ENCODE measurements at places on chromosomes 11 and 22.

DNA sequence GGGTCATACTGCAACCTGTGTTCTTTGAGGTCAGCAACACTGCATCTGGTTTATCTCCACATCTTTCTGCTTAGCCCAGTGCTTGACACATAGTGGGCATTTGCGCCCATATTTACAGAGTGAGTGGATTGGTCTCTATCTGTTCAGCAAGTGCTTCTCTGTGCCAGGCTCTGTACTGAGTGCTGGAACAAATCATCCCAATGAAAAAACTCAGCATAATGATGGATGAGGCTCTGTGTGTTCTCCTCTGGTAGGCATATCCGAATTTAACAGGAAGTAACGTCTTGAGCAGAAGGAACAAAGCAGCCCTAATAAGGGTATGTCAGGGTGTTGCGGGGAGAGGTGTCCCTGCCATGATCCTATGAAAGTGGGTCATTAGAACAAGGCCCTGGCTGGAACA, 46.0 kb downstream of the MCM5 start:
- no peak for DNase-seq

- no peak for DNase-seq
These were observed 31.7 kb upstream of the MOB2 start for GRCh38 chr11:1518301-1518700.

GRCh38 chr22:44721213-44721612, 19.2 kb downstream of the PRR5 start:
- DNase-seq: no peak

DNA sequence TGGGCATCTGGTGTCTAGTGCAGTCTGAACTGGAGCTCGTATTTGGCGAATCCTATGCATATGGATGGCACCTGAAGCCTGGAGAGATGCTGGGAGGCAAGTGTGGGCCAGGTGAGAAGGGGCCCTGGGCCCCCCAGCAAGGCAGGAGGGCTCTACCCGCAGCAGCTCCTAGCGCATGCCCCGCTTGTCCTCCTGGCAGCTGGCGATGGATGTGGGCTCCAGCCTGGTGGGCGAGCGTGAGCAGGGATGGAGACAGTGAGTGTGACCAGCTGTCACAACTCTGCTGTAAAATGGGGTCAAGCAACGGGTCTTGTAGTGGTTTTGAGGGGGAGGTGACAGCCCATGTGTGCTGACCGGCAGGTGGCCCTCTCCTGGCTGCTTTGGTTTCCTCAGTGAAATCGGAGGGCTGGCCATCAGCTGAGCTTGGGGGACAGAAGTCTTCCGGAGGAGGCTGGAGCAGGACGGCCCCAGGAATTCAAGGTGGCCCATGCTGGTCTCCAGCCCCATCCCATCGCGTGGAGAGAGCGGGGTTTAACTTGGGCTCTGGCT, 12.0 kb downstream of the FRMD8 start:
- no peak for DNase-seq

GRCh38 chr11:76670485-76671236, at the start of gene LRRC32:
TSS of gene LRRC32 (minus strand) at chr11:76670747. CDS start at chr11:76665954, 4,793 bp downstream.
- DNase-seq: peak; percentile 26

- DNase-seq: peak; percentile 69
These were observed 70.6 kb upstream of the EP300 start for GRCh38 chr22:41021613-41022454.

DNA sequence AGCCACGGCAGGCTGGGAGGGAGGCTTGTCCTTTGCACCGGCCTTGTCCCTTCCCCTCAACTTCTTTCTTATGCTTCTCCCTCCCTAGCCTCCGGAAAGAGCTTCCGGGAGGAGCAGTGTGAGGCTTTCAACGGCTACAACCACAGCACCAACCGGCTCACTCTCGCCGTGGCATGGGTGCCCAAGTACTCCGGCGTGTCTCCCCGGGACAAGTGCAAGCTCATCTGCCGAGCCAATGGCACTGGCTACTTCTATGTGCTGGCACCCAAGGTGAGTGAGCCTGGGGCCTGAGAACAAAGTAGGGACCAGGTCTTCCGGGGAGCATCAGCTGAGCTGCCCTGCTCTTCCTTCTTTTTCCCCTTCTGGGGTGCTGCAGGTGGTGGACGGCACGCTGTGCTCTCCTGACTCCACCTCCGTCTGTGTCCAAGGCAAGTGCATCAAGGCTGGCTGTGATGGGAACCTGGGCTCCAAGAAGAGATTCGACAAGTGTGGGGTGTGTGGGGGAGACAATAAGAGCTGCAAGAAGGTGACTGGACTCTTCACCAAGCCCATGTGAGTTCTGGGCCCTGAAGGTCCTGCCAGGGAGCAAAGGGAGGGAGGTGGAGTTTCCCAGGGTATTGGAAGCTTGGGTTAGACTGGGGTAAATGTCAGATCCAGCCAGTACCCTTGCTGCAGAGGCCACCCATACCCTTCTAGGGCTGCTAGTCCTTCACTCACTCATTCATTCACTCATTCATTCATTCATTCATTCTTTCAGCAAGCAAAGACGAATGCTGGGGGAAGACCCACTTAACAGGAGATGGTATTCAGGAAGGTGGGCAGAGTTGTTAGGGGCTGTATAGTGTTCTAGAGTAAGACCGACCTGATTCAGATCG, 22.6 kb downstream of the ADAMTS15 start:
- no peak for DNase-seq

- peak; percentile 62 for DNase-seq
These were observed 48.5 kb upstream of the PRDM11 start for GRCh38 chr11:45097721-45098493.

GRCh38 chr22:31106001-31106571, 1.3 kb downstream of the SELENOM start:
- DNase-seq: peak; percentile 33

- no peak for DNase-seq
These were observed 4.3 kb upstream of the TBC1D22A start for GRCh38 chr22:46758121-46758520.

DNA sequence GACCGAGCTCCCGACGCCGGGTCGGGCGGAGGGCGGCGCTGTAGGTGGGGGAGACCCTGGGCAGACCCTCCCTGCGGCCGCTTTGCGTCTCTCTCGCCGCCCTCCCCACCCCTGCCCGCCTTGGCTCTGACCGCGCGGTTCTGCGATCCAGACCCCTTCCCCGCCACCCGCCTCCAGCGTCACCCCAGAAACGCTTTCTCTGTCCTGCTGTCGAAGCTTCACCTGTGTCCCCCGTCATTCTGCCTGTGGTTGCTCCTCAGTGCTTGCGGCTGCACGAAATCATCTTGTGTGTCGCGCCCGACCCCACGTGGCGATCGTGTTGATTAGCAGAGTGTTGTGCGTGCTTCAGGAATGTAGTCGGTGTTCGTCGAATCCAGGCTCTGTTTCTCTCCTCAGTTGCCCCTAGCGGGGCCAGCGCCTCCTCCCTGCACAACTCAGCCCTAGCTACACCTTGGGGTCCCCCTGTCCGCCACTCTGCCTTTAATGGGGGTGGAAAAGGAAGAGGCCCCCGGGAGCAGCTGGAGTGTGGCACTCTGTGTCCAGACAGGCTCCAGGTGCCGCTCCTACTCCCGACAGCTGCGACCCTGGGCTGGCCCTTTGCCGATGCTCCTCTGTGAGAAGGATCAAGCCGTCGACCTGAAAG, 851 bp downstream of the PTDSS2 start:
- peak; percentile 61 for DNase-seq

- peak; percentile 97 for DNase-seq
These were observed 35.0 kb upstream of the SORL1 start for GRCh38 chr11:121417055-121417551.

DNA sequence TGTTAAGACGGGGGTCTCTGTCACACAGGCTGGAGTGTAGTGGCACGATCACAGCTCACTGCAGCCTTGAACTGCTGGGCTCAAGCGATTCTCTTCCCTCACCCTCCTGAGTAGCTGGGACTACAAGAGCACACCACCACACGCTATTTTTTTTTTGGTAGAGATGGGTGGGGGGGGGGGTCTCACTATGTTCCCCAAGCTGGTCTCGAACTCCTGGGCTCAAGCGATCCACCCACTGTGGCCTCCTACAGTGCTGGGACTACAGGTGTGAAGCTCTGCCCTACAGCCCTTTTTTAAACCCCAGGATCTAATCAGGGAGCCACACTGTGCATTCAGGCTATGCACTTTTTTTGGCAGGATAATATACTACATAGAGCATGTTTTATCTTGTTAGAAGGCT, 1.4 kb upstream of the DHCR7 start:
- no peak for DNase-seq

DNA sequence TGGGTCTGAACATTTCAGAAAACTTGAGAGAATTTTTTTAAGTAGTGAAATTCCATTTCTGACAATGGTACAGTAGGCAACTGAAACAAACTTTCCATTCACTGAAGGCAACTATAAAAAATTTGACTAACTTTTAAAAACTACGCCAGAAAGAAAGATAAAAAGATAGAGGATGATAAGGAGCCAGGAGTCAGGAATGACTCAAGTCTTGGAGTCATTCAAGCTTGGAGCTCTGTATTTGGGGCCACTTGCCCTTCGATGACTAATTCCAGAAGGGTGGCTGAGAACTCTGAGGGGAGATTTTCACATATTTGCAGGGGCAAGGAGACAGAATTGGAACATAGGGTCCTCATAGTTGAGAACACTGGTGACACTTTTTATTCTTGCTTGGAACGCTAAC, 1083.2 kb upstream of the CNTN5 start:
- DNase-seq: peak; percentile 43

DNA sequence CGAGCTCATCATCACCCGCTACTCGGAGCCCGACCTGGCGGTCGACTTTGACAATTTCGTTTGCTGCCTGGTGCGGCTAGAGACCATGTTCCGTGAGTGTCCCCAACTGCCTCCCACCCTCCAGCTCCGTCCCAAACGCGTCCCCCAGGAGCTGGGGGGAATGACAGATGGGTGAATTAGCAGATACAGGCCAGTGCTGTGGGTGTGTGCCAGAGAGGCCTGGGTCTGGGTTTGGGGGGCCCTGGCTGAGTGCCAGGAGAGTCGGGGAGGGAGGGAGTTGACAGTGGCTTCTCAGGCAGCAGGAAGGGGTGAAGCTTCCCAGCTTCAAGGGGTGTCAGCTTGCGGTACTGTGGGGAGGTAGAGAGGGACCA, 28.6 kb downstream of the CAPN1 start:
- DNase-seq: no peak

DNA sequence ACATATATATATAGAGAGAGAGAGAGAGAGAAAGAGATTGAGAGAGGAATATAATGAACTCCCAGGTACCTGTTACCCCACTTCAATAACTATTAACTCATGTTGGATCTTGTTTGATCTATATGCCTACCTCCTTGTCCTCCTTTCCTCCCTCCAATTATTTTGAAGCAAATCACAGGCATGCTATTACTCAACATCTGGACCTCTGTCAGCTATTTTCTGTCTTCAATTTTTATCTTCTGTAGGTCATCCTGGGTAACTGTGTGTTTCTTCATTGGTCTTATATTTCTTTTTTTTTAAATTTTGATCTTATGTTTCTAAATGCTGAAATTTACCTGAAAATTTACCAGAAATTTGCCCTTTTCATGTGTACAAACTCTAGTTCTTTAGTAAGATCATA, 24.8 kb downstream of the UVRAG start:
- no peak for DNase-seq

- DNase-seq: no peak
These were observed 40.6 kb downstream of the MUC6 start for GRCh38 chr11:995752-996420.

DNA sequence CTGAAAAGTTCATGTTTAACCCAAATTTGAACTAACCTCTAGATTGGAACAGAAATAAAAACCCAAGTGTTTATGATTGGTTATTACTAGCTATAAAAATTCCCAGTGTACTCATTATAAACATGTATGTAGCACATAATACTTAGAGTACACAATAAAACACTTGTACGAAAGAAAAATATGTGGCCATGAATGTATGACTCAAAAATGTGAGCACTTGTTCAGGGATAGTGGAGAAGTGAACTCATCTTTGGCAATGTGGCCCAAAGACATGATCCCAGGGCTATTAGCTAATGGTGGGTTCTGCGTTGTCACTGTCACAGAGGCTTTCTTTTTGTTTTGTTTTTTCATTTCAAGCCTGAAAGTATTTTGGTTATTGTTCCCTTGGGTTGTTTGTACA, 72.0 kb downstream of the PPFIBP2 start:
- no peak for DNase-seq

GRCh38 chr11:31030138-31030792, 339.3 kb downstream of the DCDC1 start:
- no peak for DNase-seq

- DNase-seq: no peak
These were observed 453.6 kb downstream of the TMEM135 start for GRCh38 chr11:87491381-87491780.

- no peak for DNase-seq
These were observed 959.1 kb downstream of the BRD1 start for GRCh38 chr22:48868554-48868953.

- DNase-seq: no peak
These were observed 158.8 kb downstream of the MPPED1 start for GRCh38 chr22:43570531-43571165.

DNA sequence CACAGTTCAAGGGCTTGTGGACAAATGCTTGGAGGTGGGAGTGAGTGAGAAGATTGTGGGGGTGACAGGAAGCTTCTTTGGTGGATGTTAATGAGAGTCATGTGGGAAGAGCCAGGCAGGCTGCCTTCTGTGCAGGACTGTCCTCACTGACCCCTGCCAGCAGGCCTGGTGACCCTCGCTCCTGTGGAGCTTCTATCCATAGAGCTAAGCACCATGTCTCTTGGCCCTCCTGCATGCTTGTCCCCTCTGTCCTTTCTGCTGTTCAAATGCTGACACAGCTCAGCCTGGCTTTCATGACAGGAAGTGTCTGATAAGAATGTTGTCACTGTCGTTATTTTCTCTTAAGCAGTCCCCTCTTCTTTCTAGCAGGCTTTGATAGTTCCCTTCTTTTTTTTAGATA, 37.6 kb downstream of the NAT10 start:
- no peak for DNase-seq

GRCh38 chr11:118290923-118291322, 13.6 kb upstream of the CD3E start:
- DNase-seq: peak; percentile 19

- no peak for DNase-seq
These were observed 9.1 kb upstream of the POU2AF2 start for GRCh38 chr11:111236383-111236782.

DNA sequence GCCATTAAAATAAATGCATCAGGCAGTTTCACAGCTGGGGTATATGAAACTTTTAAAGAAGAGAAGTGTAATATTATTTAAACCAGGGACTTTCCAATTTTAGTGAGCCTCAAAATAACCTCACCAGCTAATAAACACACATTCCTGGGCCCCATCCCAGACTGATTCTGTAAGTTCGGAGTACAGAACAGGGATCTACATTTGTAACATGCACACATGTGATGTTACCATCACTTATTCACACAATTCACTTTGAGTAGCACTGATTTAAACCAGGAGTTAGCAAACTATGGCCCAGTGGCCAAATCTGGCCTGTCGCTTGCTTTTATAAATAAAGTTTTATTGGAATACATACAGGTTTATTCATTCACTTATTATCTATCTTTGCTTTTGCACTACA, 62.0 kb downstream of the STK33 start:
- DNase-seq: no peak

- no peak for DNase-seq
These were observed 115.8 kb downstream of the KCNC1 start for GRCh38 chr11:17850336-17850735.

- peak; percentile 59 for DNase-seq
These were observed 36.0 kb upstream of the CSNK1E start for GRCh38 chr22:38353142-38353629.

- no peak for DNase-seq
These were observed 27.6 kb downstream of the ART5 start for GRCh38 chr11:3613998-3614741.

Measured in cardiac fibroblast (primary cell).